ENCODE measurements at places on chromosomes 7 and 10.

DNA sequence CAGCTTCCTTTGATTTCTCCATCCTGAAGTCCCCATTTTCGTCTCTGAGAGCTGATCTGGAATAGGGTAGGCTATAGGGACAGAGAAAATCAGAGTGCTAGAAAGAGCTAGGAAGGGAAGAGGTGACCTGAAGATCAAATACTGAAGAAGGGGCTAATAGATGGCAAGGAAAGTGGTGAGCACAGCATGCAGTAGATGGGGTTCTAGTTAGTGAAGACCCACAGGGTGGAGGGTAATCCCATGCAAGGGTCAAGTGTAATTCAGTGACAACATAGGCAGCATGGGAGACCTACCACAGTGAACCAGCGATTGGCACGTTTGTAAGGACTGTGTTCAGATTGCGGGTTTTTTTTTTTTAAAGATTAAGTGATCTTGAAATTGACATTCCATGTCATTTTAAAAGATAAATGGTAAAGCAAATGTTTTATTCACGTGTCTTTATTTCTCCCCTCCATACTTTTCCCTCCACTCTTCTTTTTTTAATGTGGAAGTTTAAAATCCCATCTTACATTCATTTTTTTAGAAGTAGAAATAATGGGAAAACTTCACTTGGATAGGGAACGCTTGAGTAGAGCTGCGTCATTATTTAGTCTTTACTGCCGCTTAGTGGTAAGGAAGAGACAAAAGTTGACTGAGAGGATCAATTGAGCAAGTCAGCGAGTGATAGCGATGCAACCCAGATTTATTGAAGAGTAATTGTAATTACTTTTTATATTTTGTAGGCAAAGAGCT is 21.0 kb upstream of the ABI1 start:
- DNase-seq, result no peak

- DNase-seq, result no peak
Observed at GRCh38 chr7:151006590-151007300, 15.9 kb downstream of the NOS3 start.

DNA sequence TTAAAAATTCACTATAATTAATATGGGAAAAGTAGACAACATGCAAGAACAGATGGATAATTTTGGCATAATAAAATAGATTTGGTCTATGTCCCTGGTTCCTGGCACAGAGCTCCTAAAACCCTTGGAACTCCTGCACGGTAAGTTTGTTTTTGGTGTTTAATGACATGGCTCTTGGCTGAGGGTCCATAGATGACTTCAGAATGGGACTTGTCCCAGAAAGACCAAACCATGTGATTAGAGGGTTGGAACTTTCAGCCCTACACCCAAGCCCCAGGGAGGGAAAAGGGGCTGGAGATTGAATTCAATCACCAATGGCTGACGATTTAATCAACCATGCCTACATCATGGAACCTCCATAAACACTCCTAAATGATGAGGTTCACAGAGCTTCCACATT is 12.6 kb upstream of the GSDME start:
- DNase-seq, result no peak

GRCh38 chr10:6716516-6716915 is 136.4 kb upstream of the PRKCQ start:
- DNase-seq, result no peak

- no peak for DNase-seq
Observed at GRCh38 chr10:7412237-7412927, 1.5 kb upstream of the SFMBT2 start.

- DNase-seq, result no peak
Observed at GRCh38 chr7:81632418-81632817, 137.4 kb downstream of the HGF start.

DNA sequence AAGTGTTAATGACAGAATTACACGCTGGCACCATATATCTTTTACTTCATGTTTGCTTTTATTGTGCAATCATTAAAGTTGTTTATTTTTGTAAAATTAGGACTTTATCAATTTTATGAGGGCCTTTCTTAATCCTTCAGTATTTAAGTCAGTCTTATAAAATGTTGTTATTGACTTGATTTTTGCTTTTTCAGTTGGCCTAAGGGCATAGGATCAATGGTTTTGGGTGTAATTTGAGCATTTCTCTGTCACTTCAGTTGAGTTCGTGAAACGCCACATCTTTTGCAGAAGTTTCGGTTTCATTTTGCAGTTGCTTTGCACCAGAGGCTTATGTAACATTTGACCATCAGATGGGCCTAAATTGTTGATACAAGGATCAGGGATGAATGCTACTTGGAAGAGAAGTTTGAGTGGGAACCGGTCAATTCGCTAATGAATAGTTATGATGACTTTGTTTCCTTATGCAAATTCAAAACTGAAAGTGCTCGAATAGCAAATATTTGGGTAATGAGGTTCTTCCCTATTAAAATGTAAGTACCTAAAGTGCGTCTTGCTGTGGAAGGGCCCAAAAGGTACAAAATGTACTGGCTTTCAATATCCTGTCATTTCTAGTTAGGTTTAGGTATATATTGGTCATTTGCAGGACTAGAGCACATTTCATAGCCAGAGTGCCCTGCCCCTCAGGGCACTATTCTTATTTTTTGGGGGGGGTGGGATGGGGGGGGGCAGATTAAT is 340.9 kb downstream of the LRMDA start:
- no peak for DNase-seq

GRCh38 chr10:114492351-114493037 is 88.2 kb upstream of the AFAP1L2 start:
- DNase-seq, result no peak

GRCh38 chr7:42934291-42934690 is 2.1 kb downstream of the MRPL32 start:
- no peak for DNase-seq

DNA sequence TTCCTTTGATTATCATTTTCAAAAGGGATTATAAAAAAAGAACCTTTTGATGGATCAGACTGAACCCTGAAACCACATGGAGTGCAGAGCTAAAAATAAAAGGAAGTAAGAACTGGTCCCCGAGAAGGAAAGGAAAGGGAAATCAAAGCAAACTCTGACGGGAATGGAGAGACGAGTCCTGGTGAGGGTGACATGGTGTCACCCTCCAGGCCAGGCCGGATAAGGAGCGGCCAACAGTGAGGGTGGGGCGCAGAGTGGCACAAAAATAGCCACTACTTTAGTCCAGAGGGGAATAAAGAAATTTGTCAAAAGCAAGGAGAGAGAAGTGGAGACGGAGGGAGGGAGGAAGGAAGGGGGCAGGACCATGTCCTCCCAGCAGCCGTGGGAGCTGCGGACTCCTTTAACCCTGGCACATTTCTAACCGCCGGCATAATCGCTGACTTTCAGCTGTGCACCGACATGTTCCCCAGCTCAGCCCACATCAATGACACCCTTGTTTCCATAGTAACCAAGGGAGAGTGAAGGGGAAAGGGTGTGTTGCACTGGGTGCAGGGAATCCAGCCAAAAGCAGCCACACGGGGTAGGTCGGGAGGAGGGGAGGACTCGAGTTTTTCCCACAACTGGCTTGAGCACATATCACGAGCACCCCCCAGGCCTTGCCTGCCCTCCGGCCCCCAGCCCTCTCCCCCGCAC is 29.7 kb downstream of the TRIM8 start:
- no peak for DNase-seq

DNA sequence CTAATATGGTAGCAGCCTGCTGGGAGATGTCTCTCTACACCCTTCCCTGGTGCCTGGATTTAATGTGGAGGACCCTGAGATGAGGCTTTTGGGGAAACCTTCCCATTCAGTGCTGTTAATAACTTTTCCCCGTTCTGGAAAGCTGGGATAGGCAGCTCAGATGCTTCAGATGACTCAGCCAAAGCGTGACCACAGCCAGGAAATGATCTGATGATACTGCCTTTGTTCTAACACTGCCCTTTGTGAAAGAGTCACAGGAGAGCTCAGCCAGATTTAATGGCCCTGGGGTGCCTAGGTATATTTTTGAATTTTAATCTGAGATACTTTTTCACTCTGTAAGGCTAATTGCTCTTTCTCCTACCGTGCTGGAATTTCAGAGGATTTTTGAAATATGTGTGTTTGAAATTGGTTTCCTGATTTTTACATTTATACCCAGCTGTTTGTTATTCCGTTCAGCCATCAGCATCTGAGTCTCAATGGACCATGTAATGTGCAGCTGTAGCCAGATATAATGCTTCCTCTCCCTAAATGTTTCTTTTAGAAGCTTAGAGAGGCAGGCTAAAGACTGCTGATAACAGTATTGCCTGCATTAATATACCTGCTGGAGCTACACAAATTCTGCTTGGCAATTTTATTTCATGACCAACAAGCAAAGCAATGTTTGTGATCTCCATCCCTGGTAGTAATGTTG is 17.8 kb downstream of the CELF2 start:
- DNase-seq, result no peak

DNA sequence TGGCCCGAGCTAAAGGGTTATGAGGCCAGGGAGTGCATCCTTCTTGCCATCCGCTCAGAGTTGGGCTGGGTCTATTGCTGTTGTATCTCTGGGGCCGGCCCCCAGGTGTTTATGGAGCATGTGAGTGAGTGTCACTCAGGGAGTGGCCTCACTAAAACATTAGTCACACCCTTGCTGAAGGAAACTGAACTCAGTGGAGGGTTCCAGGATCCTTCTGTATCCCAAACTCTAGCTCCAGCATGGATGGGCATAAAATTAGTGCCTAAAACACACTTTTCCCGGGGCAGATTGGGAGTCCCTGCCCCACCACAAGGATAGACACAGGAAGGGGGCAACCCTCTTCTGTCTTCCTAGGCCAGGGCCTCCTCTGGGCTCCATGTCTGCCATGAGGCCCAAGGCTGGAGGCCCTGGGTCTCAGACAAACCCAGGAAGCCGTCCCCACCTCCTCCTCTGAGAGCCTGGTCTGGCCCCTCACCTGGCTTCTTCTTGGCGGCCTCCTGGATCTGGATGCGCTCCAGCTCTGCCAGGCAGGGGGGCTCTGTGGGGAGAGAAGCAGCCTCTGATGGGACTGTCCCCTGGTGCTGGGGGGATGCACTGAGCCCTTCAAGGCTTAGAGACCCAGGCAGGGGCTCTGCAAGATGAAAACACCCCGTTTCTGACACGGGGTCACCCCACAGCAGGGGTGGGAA is 24.5 kb downstream of the SPOCK2 start:
- no peak for DNase-seq

- DNase-seq, result no peak
Observed at GRCh38 chr7:29891766-29892165, 85.5 kb downstream of the WIPF3 start.

DNA sequence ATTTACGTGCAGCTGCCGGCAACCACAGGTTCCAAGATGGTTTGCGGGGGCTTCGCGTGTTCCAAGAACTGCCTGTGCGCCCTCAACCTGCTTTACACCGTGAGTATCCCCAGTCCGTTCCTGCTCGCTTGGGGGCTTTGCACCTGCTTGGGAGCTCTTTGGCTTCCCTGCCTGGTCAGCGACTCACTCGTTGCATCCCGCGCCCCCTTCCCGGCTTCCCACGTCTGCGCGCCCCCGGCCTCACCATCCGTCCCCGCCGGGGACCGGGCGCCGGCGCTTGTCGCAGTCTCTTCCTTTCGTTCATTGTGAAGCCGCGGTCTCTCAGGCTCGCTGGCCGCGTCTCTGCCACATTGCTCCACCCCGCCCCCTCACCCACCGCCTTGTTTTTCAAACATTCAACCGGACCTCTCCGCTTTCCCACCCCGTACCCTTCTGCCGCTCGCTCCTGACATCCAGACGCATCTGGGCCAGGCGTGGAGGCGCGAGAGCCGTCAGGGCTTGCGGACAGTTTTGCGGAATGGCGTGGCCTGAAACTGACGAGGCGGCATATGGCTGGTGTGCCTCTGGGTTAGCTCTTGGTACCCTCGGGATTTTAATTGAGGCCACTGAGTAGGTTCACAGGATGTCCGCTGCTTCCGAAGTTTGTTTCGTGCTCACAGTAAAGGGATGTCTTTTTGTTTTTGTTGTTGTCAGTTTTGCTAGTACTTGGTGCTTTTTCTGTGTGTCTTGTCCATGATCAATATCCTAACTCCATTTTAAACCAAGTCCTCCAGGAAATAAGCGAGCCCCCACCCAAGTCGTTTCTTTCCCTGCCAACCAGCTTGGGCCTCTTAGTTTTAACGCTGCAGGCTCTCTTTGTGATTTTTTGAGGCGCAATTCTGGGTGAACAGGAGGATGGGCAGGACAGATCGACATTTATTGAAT is 639 bp downstream of the TSPAN13 start:
- no peak for DNase-seq

DNA sequence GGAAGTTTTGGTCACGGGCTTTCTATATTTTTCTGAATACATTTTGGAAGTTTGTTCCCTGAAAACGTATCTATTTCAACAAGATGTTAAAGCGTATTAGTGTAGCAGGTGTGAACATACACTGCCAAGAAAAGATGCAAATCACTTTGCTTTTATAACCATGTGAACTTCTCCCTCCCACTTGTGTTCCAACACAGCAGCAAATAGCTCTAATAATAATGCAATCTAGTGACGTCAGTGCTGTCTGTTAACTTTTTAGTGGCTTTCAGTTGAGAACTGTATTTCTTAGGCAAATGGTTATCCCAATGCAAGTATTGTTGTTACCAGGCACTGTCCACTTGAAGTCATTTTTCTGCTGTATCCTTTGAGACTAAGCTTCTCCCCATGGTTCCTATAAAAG is 188.4 kb upstream of the IGFBP3 start:
- no peak for DNase-seq

DNA sequence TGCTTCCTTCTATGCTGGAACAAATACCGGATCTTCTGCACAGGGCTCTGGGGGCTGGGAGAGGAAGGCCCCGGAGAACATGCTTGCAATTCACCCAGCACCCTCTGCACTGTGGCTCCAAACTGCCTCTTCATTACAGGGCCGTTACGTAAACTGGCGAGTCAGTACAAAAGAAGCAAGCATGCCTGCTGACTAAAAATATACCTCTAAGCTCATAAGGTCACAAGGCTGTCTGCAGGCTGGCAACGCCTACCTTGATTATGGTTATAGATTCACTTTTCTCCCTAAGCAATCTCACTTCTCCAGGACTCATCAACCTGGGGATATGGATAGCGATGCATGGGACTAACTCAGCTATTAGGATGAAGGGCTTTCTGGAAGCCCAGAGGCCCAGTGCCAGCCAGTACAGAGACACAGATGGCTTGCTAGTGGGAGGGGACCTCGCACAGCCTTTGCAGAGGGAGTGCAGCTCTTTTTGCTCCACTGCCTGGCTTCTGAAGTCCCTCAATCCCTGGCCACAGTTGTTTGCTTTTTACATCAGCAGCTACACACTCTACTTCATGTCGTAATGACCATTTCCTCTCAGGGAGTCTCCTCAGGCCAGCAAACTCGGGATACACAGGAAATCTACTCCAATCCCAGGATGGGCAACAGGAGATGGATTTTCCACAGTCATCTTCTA is 96.1 kb downstream of the SH3PXD2A start:
- DNase-seq, result no peak

GRCh38 chr10:22500656-22501340 is 155.5 kb downstream of the SPAG6 start:
- DNase-seq, result no peak

GRCh38 chr10:76252733-76253132 is 821.3 kb downstream of the LRMDA start:
- DNase-seq, result no peak

DNA sequence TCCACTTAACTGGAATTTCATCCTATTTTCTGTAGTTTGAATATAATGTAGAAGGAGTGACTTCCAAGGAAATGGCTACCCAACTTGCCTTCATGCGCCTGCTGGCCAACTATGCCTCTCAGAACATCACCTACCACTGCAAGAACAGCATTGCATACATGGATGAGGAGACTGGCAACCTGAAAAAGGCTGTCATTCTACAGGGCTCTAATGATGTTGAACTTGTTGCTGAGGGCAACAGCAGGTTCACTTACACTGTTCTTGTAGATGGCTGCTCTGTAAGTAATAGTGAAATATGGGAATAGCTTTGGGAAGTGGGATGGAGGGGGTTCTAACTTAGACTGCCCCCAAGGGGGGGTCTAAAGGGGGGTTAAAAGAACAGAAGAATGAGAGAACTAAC is 34.5 kb downstream of the COL1A2 start:
- no peak for DNase-seq
